Lower leg skin (tissue), 4 donors: ENCODE measurements at places on chromosomes 2 and 18. TPM values are rescaled to one million over a fixed set of nuclear protein-coding genes. Genes with fewer than 3 reads are reported as not detected.

DNA sequence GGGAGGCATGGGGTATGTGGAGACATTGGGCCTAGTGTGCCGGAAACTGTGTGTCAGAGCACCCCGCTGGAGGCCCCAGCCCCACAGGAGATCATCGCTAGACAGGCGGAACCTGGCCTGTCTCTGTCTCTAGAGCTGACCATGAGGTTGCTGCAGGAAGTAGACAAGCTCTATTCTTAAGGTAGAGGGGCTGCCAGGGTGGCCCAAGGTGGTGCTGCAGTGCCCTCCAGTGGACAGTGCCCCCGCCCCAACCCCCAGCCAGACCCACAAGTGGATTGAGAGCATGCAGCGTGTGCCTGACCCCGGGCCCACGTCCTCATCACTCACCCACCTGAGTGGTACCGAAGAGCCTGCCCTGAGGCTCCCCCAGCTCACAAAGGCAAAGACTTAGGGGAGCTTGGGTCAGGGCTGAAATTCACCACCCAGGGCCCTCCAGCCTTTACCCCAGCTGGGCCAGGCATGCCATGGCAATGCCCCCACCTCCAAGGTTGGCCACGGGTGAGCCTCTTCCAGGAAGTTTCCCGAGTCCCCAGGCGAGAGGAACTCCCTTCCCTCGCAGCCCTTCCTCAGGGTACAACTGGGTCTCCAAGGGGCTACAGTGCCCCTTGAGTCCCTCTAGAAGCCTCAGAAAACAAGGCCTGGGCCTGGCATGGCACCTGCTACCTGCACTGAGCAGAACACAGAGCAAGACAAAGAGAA lies 155.0 kb downstream of the TTC32 start:
- no peak for DNase-seq

- no peak for DNase-seq
These were observed 150.6 kb downstream of the RTN4 start for GRCh38 chr2:54899576-54900200.

DNA sequence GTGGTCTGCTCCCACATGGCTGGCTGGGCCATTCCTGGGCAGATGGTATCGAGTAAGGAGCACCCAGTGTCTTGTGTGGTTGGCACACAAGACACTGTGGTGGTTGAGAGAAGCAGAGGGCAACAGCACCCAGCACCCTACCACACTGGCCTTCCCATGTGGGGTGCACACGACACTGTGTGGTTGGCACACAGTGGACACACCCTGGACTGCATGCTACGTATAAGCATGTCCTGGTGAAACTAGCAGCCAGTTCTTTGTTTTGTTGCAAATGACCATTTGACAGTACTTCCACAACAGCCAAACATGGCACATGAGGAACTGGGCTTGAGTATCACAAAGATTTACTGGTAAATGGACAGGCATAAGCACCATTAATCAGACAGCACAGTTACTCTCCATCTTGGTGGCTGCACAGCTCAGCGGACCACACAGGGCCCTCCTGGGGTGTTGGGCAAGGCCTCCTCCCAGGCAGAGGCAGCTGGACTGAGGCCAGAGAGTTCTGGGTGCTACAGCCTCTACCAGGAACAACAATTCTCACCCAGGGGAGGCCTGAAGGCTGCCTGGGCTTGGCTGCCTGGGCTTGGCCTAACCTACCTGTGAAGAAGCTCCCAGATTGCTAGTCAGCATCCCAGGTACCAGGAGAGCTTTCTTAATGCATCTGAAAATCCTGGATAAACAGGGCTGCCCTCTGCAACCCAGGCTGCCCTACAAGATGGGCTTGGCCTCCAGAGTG lies 59.3 kb upstream of the ALPP start:
- peak; percentile 64 for DNase-seq

DNA sequence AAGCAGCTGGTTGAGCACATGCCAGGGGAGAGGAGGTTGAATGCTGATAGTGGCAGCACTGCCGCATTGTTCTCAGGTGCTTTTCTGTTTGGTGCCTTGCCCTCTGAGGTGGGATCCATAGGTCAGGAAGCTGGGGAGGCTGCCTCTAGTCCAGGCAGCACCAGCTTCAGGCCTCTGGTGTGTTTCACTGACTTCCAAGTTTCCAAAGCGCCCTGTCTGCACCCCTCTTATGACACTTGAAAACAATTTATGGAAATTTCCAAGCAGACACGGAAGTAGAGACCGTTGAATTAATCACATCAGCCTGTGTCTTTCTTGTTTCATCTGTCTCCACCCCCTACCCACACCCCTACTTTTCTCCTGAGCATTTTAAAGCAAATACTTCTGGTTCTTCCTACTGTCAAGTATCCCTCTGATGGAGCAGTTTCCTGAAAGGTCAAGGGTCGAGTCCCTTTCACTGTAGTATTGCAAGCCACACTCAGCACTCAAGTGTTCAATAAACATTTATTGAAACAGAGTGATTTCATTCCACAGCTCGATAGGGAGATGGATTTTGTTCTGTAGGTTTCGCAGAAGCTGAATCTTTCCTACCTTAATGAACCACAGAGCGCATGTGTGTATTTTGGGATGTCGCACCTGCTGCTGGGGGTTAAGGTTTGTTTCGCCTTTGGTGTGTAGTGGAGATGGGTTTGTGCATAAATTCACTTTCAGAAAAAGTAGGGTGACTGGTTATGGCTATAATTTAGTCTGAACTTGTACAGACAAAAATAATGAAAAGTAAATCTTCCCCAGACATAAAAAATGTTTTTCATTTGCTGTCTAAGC lies 21.4 kb downstream of the DGKD start:
- DNase-seq: no peak

DNA sequence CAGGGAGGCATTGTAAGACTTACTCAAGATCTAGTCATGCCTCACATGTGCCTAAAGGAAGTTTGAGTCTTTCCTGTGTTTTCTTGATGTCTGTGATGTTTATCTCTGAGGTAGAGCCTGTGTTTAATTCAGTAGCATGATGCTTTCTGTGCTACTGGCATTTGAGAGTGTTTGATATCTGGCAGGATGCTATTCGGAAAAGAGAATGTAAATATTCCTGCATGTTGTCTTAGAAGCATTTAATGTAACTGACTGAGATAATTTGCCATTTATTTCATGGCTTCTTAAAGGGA lies 58.8 kb downstream of the GREB1L start:
- no peak for DNase-seq

- no peak for DNase-seq
These were observed 37.8 kb upstream of the ZNF397 start for GRCh38 chr18:35203067-35203466.

FOXI3 gene
- not detected for total RNA-seq

POTEI gene
- total RNA-seq: not detected
